ENCODE measurements at places on chromosomes 2 and 18. TPM values are rescaled to one million over a fixed set of nuclear protein-coding genes. Genes with fewer than 3 reads are reported as not detected.

The CNTNAP5 gene
- not detected for total RNA-seq

The GPR17 gene
- total RNA-seq = not detected

GRCh38 chr18:35827275-35827902 is 145.1 kb upstream of the RMP24 start:
- H3K27me3 ChIP-seq = no peaks in the 10 kb centered on the region
- no peak overlapping the region for H3K4me3 ChIP-seq
- H3K36me3 ChIP-seq = no peaks in the 10 kb centered on the region
- no peaks in the 10 kb centered on the region for H3K4me1 ChIP-seq
- no peak overlapping the region for H3K27ac ChIP-seq

GRCh38 chr2:20559277-20559676 is 91.6 kb downstream of the HS1BP3 start:
- no peaks in the 10 kb centered on the region for H3K36me3 ChIP-seq
- H3K27me3 ChIP-seq = no peaks in the 10 kb centered on the region
- H3K27ac ChIP-seq = no peak overlapping the region
- no peak for DNase-seq
- no peak overlapping the region for H3K4me3 ChIP-seq
- H3K4me1 ChIP-seq = peaks cover 23% of the 10 kb centered on the region

Measured in GM23248 (cell line).